ENCODE measurements at places on chromosomes 6 and 20. TPM values are rescaled to one million over a fixed set of nuclear protein-coding genes. Genes with fewer than 3 reads are reported as not detected.

Gene PAX1
- polyA plus RNA-seq = not detected

Gene TNFRSF6B
- not detected for polyA plus RNA-seq

Gene B3GALT4
- polyA plus RNA-seq = 35.4 TPM

Gene ATP6V1G2
- polyA plus RNA-seq = 0.53 TPM

Gene TREML1
- polyA plus RNA-seq = 3.0 TPM

Gene BPIFB1
- not detected for polyA plus RNA-seq

Gene RSPO3
- polyA plus RNA-seq = not detected

Gene RAD21L1
- not detected for polyA plus RNA-seq

Gene SLC17A2
- not detected for polyA plus RNA-seq

Gene LY6G6F
- polyA plus RNA-seq = 0.95 TPM

Gene CLIC5
- polyA plus RNA-seq = 1.9 TPM
